ENCODE measurements at places on chromosomes 4 and X.

GRCh38 chrX:26597981-26598380 is 382.0 kb downstream of the MAGEB5 start:
- DNase-seq, result no peak

DNA sequence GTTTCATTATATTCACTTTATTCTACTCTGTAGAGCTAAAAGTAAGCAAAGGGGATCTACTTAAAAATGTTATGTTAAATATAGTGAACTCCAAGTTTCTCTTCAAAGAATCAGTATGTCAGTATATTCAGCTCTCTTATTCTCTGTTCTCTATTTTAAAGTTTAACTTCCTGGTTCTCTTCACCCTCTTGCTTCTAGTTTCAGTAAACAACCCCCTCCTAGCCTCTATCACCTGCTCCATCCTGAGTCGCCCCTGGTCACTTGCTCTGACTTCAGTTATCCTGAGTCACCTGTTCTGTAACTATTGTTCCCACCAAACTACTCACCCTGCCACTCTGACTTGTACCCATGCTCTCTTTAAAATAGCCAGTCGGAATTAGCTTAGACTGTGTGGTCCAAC is 180.9 kb upstream of the AADAT start:
- DNase-seq, result no peak

- DNase-seq, result no peak
Observed at GRCh38 chr4:110343534-110343933, 132.4 kb upstream of the ENPEP start.

GRCh38 chr4:74258963-74259362 is 49.3 kb upstream of the EPGN start:
- DNase-seq, result no peak

- DNase-seq, result no peak
Observed at GRCh38 chrX:11416600-11416999, 123.4 kb downstream of the AMELX start.

DNA sequence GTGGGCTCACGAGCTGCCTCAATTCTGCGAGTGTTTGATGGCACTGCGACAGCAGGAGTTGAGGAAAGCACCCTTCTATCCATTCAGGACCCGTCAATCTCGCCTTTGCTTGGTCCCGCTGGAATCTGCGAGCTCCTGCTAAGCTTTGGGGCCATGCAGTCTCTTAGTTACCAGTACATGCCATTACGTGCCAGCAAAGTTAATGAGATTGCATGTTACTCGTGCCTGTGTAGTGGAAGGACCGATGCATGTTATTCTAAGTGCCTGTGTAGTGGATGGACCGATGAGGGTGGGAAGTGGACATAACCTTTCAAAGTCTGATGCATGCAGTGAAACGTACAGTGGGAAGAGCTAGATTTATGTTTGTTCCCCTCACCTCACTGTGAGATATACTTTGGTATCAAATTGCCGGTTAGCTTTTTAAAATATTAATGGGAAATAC is 569 bp downstream of the RPS3A start:
- no peak for DNase-seq

DNA sequence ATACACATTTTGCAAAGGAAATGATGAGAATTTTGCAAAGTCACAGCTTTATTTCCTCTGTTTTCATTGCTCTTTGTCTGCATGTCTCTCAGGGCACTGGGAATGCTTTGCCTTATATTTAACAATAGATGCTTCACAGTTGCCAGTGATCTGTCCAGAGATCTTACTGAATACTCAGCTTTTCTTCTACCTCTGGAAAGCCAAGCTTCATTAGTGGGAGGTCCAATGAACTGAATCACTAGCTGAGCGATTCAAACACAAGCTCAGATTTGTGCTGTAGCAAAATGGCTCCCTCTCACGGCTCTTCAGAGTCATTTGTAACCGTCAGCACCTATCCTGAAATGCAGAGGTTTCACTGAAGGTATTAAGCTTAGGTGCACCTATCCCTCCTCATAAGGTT is 138.9 kb downstream of the DCLK2 start:
- no peak for DNase-seq

GRCh38 chr4:11049001-11049400 is 364.4 kb upstream of the CLNK start:
- DNase-seq, result no peak

DNA sequence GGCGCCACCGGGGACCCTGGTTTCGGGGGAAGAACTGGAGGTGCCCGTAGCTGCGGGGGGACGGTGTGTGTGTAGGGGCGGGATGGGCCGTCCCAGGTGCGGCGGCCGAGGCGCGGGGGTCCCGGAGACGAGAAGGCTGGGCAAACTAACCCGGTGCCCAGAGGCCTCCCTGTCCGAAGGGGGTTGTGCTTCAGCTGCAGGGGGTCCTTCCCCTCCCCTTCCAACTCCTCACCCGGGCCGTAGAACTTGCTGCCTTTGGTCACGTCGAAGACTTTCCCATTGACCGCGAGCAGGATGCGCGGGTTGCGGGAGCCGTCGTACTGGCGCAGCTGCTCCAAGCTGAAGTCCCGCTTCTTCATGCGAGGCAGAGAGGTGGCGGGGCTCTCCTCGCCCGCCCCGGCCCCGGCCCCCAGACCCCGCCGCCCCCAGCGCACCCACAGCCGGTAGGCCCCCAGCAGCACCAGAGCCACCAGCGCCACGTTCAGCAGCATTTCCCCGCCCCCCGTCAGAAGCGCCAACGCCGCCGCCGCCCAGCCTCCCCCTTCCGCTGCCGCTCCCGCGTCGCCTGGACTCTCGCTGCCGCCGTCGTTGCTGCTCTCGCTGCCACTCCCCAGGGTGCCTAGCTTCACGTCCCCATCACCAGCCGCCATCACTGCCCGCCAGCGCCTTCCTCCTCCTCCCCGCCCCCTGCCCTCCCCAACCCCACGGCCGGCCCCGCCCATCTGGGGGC is at the start of gene PGRMC2:
PGRMC2 (minus strand) TSS at position 673 of the 730 bp plus-strand sequence; CDS start at position 650, 23 bp downstream.
- DNase-seq, result peak; percentile 45

GRCh38 chrX:148695255-148695654 is 194.8 kb downstream of the AFF2 start:
- no peak for DNase-seq

All from esophagus squamous epithelium (tissue), 5 donors.